ENCODE measurements at places on chromosomes 16 and 17.

GRCh38 chr17:70621566-70621965 is 452.2 kb downstream of the KCNJ2 start:
- DNase-seq: no peak

- no peak for DNase-seq
These were observed 64.8 kb downstream of the CLEC16A start for GRCh38 chr16:11009027-11009755.

DNA sequence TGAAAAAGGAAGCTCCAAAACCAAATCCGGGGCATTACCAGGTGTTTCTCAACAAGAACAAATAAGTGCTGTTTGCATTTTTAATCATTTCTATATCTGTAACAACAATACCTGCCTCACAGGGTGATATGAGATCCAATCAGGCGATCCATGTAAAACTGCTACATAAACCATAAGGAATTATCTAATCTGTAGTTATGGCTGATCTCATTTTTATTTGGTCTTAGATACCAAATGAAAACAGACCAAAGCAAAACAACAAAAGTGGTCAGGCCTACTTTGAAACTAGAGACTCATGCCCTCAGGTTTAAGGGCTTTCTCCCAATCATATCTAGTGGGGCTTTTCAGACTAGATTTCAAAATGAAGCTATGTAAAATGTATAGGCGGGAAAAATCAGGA is 28.3 kb downstream of the XPO6 start:
- DNase-seq: no peak

GRCh38 chr17:66549731-66550207 is 247.4 kb downstream of the PRKCA start:
- no peak for DNase-seq

DNA sequence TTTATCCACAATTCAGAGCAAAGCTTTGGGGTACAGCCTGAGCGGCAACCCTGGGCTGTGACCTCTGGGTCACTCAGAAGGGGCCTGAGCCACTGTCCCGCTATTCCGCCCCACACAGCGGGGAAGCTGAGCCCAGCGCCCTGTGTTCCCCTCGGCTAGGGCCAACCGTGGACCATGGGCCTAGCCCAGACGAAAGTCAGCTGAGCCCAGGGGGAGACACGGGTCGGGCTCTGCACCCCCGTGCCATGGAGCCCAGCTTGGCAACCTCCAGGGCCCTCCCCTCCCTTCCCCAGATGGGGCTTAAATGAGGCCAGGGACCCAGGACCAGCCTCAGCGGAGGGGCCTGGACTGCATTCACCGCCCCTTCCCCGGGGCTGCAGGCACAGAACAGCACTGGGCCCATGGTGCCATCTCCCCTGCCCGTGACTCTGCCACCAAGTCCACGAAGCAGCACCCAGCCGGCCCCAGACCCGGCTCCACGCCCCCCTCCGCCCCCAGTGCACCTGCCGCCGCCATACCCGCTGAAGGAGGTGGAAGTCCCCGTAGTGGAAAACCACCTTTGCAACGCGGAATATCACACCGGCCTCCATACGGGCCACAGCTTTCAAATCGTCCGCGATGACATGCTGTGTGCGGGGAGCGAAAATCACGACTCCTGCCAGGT is 1.8 kb downstream of the TPSD1 start:
- DNase-seq: no peak

- no peak for DNase-seq
These were observed 79.8 kb downstream of the CMIP start for GRCh38 chr16:81524382-81524781.

GRCh38 chr16:83929811-83930555 is 23.1 kb upstream of the OSGIN1 start:
- no peak for DNase-seq

DNA sequence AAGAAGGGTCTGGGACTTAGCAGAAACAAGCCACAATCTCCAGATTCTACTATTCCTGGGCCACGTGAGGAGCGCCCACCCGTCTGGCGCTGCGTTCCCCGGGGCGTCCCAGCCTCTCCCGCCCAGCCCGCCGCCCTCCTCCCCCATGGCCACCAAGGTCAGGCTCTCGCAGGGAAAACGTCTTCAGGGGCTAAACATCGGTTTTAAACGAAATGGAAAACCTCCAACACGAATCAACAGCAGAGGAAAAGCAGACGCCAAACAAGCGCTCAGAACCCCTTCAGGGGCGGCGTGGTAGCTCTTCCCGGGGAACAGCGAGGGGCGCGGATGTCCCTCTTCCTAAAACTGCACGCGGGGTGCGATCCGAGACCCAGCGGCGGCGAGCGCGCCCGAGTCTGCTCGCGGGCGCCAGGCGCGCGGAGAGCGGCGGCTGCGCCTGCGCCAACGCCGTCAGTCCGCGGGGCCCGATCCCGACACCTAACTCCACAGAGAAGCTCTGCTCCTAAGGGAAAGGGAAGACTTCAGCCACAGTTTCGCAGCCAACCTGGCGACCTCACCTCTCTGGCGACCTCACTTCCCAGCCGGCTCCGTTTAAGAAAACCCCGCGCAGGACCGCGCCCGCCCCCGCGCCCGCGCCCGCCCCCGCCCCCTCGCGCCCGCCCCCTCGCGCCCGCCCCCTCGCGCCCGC is 505 bp upstream of the COG1 start:
- DNase-seq: peak; percentile 72

DNA sequence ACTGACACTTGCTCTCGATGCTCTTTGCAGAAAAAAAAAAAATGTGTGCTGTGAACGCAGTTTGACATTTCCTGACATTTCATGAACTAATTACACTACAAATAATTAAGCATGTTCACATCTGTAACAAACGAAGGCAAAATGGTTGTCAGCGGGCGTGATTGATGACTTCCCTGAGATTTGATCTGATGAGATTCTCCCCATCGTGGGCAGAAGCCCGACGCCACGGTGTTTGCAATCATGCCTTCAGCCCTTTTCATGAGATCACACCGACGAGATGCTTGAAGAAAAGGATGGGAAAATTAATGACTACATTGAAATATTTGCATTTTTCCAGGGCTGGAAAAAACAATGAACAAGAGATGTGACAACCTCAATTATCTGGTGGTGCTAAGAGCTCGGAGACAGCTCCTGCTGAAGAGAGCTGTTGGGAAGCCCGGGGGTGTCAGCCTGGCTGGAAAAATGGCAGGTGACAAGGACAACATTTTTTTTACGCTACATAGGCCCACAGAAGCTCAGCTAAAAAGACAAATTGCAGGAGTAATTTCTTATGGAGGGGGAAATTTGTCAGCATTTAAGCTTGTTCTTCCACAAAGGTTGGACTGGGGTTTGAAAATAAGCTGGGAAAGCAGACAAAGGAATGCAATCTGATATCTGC is 259.4 kb upstream of the IRX3 start:
- DNase-seq: no peak

DNA sequence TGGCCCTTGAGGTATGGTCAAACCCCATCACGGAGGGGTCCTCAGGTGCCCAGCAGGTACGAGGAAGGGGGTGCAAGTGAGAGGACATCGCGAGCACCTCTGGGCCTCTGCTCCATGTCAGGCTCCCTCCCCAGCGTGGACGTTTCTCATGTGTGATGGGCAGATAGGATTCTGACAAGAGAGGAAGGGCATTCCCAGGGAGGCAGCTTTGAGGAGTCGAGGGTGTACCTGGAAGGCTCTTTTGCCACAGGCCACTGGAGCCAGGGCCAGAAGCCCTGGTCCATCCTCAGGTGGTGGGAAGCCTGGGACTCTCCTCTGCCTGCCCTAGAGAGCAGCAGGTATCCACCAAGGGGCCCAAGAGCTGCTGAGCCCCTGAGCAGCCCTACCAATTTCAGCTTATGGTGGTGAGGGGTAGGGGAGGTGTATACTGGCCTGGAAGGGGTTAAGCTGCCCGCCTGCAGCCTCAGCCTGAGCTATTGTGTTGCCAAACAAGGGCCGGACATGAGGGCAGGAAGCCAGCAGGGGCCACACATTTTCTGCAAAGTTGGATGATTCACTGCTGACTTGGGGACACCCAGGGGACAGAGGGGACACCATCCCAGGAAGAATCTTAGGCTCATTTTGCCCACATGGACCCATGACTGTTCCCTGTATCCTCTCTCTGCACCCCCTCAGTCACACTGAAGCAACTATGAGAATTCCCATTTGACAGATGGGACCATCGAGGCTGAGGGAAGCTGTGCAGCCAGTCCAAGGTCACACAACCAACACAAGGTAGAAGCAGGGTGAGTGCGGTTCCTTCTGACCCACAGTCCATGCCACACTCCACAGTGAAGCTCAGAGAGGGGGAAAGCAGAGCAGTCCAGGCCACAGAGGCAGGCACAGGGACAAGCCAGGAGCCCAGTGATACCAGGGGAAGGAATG is 1.7 kb downstream of the CDH5 start:
- DNase-seq: no peak

DNA sequence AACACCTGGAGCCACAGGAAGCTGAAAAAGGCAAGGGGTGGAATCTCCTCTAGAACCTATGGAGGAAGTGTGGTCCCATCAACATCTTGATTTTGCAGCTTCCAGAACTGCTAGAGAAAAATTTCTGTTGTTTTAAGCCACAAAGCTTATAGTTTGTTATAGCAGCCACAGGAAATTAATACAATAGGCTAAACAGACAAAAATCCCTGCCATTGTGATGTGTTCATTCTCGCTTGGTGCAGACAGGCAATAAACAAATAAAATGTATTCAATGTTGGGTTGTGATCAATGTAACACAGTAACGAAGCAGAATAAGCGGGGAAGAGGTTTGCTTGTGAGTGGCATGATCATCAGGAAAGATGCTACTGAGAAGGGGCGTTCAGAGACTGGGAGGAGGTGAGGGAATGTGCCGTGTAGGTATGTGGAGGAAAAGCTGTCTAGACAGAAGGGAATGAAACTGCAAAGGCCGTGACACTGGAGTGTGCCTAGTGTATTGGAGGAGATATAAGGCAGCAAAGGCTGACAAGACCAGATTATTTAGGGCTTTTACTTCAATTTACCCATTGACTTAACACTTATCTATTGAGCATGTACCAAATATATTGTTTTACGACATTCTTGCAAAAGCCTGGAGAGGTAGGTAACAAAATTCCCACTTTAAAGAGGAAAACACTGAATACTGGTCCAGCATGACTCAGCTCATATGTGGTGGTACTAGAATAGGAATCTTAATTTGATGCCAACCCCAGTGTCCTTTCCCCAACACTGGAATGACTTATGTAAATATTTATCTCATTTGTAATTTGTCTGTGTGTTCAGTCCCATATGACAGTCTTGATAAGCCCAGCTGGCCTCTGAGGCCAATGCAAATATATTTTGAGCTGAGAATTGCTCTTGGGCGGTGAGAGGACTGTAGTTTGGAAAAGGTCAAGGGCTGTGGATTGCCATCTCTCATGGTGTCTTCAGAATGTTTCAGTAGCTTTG is 375.9 kb downstream of the CDH13 start:
- no peak for DNase-seq

DNA sequence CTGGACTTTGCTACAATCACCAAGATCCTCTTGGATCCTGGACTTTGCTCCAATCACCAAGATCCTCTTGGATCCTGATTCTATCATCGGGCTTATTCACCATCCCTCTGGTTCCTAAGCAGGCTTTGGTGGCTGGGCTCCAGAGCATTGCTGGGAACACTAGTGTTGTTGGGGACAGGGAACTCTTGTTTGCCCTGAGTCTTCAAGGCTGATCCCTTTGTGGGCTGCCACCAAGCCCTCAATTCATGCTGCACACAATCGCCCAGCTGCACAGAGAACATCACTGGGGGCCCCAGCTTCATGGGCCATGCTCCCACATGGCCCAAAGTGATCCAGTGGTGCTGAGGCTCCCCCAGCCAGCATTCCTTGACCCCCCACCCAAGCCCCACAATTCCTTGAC is 88.3 kb downstream of the TMEM132E start:
- no peak for DNase-seq

DNA sequence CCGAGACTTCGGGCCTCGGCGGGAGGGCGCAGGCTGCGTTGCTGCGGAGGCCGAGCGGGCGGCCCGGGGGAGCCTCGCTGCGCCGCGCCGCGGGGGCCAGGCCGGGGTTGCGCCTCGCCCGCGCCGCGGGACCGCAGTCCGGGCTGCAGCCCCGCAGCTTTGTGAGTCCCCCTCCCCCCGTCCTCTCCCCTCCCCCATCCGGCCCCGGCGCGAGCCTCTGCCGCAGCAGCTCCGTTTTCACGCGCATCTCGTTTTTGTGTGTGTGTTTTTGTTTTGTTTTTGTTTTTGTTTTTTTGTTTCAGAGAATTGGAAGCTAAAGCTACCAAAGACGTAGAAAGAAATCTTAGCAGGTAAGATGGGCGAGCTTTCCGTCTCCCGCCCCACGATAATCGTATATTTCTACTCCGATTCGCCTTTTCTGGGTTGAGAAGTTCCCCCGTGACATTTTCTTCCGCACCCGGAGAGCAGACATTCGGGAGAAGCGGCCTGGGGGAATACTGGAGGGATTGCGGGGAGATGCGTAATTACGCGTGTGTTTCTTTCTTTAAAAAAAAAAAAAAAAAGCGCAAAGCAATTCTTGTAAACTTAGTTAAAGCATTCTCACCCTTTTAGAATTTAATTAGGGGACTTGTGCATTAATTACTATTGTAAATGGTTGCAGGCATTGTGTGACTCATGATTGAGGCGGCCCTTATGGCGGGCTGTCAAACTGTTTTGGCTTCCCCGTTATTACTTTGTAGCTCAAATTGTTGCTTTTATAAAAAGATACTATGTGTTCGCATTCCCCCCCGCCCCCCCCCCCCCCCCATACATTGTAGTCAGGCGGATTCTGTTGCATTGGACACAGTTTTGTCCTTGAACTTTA is 732 bp downstream of the TNRC6A start:
- DNase-seq: peak; percentile 53

GRCh38 chr17:39926588-39927100 is 757 bp downstream of the ORMDL3 start:
- DNase-seq: peak; percentile 78

GRCh38 chr16:27463741-27464591 is 62.0 kb downstream of the IL21R start:
- DNase-seq: peak; percentile 49

DNA sequence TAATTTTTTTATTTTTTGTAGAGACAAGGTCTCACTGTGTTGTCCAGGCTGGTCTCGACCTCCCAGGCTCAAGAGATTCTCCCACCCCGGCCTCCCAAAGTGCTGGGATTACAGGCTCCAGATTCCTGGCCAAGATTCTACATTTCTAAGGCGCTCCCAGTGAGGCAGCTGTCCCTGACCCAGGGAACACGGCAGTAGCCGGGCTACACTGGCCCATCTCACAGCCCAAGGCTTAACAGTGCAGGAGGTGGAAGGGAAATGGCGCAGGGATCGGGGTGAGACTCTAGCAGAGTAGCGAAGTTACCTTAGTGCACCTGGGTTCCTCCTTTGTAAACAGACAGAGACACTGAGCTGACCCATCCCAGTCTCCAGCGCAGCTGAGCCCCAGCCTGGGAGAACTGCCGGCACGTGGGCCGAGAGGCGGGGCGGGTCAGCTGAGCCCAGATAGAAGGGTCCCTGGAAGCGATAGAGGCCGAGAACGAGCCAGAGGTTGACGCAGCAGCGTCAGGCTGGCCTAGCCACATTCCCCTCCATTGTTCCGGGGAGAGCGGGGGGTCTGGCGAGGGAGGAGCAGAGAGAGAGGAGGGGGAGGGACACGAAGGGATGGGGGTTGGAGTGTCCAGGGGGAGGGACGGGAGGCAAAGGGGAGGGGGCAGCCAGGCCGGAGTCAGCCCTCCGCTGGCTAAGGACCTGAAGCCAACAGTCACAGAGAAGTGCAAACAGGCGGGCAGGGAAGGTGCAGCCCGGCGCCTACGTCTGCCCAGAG is 2.5 kb downstream of the CARHSP1 start:
- no peak for DNase-seq
